HepG2 (cell line): ENCODE measurements at places on chromosomes 2 and 18.

GRCh38 chr2:120466704-120467054 lies 120.7 kb downstream of the INHBB start:
- H3K4me1 ChIP-seq = peaks cover 80% of the 10 kb centered on the region
- no peaks in the 10 kb centered on the region for H3K36me3 ChIP-seq
- peak overlapping the region; percentile 95 for H3K27ac ChIP-seq
- DNase-seq = peak; percentile 85

- no peak overlapping the region for H3K27ac ChIP-seq
- no peak for DNase-seq
- H3K27me3 ChIP-seq = no peaks in the 10 kb centered on the region
- no peak overlapping the region for H3K4me3 ChIP-seq
- no peaks in the 10 kb centered on the region for H3K36me3 ChIP-seq
- H3K4me1 ChIP-seq = no peaks in the 10 kb centered on the region
These were observed 11.3 kb upstream of the GRP start for GRCh38 chr18:59208602-59209125.

- no peak overlapping the region for H3K4me3 ChIP-seq
- no peak for DNase-seq
- no peaks in the 10 kb centered on the region for H3K4me1 ChIP-seq
- no peak overlapping the region for H3K27ac ChIP-seq
These were observed 216.5 kb upstream of the ZC3H15 start for GRCh38 chr2:186269536-186269935.

- no peaks in the 10 kb centered on the region for H3K4me1 ChIP-seq
- no peak for DNase-seq
- no peaks in the 10 kb centered on the region for H3K36me3 ChIP-seq
- no peak overlapping the region for H3K27ac ChIP-seq
These were observed 8.2 kb downstream of the APLF start for GRCh38 chr2:68475576-68475975.

- H3K4me1 ChIP-seq = no peaks in the 10 kb centered on the region
- DNase-seq = peak; percentile 69
- H3K27me3 ChIP-seq = peaks cover 18% of the 10 kb centered on the region; the same call in 2 of the 3 replicates
- H3K4me3 ChIP-seq = no peak overlapping the region
These were observed 38.1 kb upstream of the B4GALT6 start for GRCh38 chr18:31722369-31722957.

DNA sequence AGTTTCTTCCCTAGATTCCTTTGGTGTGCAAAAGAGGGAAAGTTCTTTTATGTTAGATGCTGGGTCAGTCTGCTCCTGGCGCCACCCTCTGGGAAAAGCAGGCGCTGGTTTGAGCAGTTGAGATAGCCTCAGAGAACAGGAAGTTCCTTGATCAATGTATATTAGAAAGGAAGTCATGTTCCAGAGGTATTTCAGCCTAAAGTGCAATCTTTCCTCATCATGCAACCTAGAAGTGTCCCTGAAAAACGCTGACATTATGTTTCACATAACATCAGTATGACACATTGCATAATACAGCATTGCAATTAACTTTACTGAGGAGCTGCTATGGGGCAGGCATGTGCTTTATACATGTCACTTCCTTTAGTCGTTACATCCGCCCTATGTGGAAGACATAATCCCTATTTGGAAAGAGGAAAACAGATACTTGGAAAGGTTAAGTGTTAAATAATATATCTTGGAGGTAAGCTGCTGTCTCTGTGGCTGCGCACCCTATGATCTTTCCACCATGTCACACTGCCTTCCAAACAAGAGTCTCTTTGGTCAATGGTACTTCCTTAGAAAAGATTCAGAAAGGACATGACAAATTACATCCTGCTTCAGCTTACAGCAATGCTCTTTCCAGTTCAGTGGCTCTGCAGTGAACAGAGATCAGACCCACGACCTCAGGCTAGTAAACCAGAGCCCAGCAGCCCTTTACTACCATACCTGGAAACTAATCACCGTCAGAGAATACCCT lies 369.7 kb downstream of the RAD51AP2 start:
- no peaks in the 10 kb centered on the region for H3K4me1 ChIP-seq
- H3K27ac ChIP-seq = no peak overlapping the region

DNA sequence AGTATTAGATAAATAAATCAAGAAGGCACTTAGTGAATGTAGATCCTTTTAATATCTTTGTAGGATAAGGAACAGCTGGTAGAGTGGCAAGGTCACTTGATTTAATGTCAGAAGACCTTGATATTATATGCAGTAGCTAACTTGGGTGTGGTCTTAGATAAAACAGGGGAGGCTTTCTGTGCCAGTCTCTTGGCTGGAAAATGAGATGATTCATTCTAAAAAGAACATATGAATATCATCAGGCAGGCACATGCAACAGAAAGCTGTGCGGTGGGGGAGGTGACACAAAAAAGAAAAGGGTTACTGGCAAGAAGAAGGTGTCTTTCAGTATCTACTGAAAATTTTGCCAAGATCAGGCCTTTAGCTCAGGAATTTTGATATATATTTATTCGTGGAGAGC lies 931.7 kb upstream of the CELF4 start:
- H3K36me3 ChIP-seq = no peaks in the 10 kb centered on the region
- H3K27ac ChIP-seq = no peak overlapping the region
- no peak overlapping the region for H3K4me3 ChIP-seq
- DNase-seq = no peak

DNA sequence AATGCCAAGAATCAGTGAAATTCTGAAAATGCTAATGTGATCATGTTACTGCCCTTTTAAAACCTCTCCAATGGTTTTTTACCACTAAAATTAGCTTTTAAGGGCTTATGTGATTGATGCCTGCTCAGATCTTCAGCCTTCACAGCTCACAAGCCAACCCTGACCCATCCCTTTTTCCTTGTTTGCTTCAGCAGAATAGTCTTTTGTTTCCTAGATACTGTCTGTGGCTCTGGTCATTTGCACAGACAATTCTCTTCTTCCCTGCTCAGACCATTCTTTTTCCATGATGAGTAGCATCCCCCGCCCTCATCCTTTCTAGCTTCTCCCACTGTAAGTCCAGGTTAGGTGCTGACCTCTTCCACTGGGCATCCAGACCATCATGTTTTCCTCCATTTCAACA lies 164.9 kb upstream of the NT5C1B start:
- H3K27me3 ChIP-seq = no peaks in the 10 kb centered on the region
- no peak overlapping the region for H3K27ac ChIP-seq
- peak; percentile 20 for DNase-seq
- no peak overlapping the region for H3K4me3 ChIP-seq
- H3K4me1 ChIP-seq = peaks cover 21% of the 10 kb centered on the region

DNA sequence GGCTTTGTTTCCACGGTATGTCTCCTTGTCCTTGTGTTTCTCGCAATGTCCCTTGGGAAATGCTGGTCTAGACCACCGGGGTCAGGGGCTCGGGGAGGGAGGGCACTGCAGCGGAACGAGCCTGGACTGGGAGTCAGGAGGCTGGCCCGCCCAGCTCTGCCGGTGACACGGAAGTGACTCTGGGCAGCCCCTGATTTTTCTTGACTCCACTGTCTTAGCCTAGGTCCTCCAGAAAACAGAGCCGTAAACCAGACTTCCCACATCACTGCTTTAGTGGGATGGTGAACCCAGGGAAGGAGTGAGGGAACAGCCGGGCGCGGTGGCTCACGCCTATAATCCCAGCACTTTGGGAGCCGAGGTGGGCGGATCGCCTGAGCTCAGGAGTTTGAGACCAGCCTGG lies 144.2 kb downstream of the ASB1 start:
- H3K4me1 ChIP-seq = no peaks in the 10 kb centered on the region
- H3K4me3 ChIP-seq = no peak overlapping the region
- H3K36me3 ChIP-seq = no peaks in the 10 kb centered on the region
- H3K27ac ChIP-seq = no peak overlapping the region
- H3K27me3 ChIP-seq = peaks cover 64% of the 10 kb centered on the region

GRCh38 chr18:72063001-72063400 lies 481.1 kb downstream of the CBLN2 start:
- H3K27me3 ChIP-seq = no peaks in the 10 kb centered on the region
- H3K4me1 ChIP-seq = no peaks in the 10 kb centered on the region

DNA sequence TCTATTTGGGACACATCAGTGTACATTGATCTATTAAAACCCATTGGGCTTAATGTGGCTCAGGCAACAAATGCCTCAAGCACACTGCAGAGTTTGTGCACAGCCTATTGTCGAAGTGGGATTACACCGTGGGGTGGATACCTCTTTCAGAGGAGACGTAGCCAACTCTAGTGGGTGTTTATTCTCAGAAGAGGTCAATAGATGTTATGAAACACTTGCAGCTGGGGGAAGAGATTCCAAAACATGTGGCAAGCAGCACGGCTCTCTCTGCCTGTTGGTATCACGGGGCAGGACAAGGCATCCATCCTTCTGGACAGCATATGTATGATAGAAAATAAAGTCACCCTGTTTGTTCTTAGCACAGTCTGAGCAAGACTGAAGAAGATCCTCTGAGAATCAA lies 121.4 kb upstream of the COPS8 start:
- no peak overlapping the region for H3K4me3 ChIP-seq
- no peak for DNase-seq
- peaks cover 13% of the 10 kb centered on the region; the same call in 2 of the 3 replicates for H3K27me3 ChIP-seq
- H3K36me3 ChIP-seq = no peaks in the 10 kb centered on the region

DNA sequence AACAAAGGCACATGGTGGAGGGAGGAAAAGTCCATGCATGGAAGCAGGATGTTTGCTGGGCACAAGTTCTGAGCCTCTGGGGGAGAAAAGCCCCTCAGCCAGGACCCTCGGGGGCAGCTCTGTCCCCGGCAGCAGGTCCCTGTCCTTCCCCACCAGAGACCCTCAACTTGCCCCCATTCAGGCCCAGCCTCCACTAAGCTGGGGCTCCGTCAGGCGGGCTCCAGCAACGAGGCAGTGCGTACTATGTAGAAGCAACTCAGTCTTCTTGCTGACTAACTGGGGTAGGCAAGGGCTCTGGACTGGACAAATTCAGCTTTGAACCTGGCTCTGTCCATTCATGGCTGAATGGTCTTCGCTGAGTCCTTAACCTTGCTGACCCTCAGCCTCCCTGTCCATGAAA lies 23.0 kb downstream of the CFAP65 start:
- no peak overlapping the region for H3K27ac ChIP-seq
- H3K27me3 ChIP-seq = peaks cover 90% of the 10 kb centered on the region
- H3K4me1 ChIP-seq = no peaks in the 10 kb centered on the region
- no peak overlapping the region for H3K4me3 ChIP-seq
- no peaks in the 10 kb centered on the region for H3K36me3 ChIP-seq
- DNase-seq = no peak

- DNase-seq = no peak
- no peak overlapping the region for H3K4me3 ChIP-seq
These were observed 9.9 kb upstream of the EDAR start for GRCh38 chr2:108998911-108999310.

- peaks cover 29% of the 10 kb centered on the region for H3K27me3 ChIP-seq
- no peak overlapping the region for H3K27ac ChIP-seq
- peak; percentile 24 for DNase-seq
- H3K4me1 ChIP-seq = peaks cover 11% of the 10 kb centered on the region; the same call in 1 of the 2 replicates
These were observed 2.0 kb downstream of the LYPD6B start for GRCh38 chr2:149040451-149040850.

DNA sequence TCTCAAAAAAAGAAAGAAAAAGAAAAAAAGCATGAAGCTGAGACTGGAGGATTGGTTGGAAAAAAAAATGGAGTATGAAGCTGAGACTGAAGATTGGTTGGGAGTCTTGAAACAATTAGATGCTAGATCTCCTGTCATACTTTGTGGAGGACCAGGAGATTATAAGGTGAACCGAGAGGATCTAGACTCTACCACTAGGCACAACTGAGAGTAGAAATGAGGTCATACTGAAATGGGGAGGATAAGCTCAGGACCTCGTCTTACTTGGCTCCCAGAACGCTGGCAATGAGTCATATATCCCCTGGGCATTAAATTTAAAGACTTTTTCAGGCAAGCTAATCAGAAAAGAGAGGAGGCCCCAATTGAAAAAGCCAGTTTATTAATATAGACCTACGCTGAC lies 3.3 kb upstream of the ORC2 start:
- H3K4me1 ChIP-seq = peaks cover 35% of the 10 kb centered on the region
- no peaks in the 10 kb centered on the region for H3K27me3 ChIP-seq
- no peak overlapping the region for H3K27ac ChIP-seq
- H3K4me3 ChIP-seq = no peak overlapping the region

GRCh38 chr2:236546561-236547002 lies 23.0 kb upstream of the ACKR3 start:
- H3K4me3 ChIP-seq = no peak overlapping the region
- H3K4me1 ChIP-seq = no peaks in the 10 kb centered on the region
- no peak overlapping the region for H3K27ac ChIP-seq
- no peaks in the 10 kb centered on the region for H3K36me3 ChIP-seq
- DNase-seq = no peak

DNA sequence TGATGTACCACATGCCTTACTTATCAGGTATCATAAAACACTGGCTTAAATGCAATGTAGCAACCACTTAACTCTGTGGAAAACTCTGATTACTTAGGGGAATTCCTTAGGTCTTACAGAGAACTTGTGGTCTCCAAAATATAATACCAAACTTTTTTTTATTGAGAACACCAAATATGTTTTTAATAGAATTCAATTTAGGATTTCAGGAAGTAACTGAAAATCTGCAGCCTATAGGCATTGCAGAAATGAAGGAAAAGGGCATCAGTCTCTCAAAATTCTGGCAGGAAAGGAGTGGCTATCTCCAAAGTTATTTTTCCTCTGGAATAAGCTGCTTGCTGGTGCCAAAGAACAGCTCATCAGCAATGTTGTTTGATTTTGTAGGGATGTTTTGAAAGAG lies 105.3 kb upstream of the UGP2 start:
- H3K36me3 ChIP-seq = no peaks in the 10 kb centered on the region
- peak overlapping the region; percentile 74 for H3K27ac ChIP-seq
- H3K4me1 ChIP-seq = peaks cover 72% of the 10 kb centered on the region
- no peak overlapping the region for H3K4me3 ChIP-seq
